ENCODE measurements at places on chromosomes 6 and 20. TPM values are rescaled to one million over a fixed set of nuclear protein-coding genes. Genes with fewer than 3 reads are reported as not detected.

The TINAG gene
- not detected for total RNA-seq

The HLA-DRB1 gene
- total RNA-seq: not detected

The FOXA2 gene
- 0.91 TPM for total RNA-seq

The VNN1 gene
- total RNA-seq: not detected

The HRH3 gene
- total RNA-seq: not detected

The SRSF12 gene
- 1.0 TPM for total RNA-seq

The PRR3 gene
- 10.2 TPM for total RNA-seq

The HUS1B gene
- total RNA-seq: 0.40 TPM

The SLC22A7 gene
- total RNA-seq: not detected

The PRKN gene
- total RNA-seq: 3.8 TPM

The GLP1R gene
- total RNA-seq: not detected

The ARG1 gene
- total RNA-seq: not detected
